ENCODE measurements at places on chromosomes 16 and 17. TPM values are rescaled to one million over a fixed set of nuclear protein-coding genes. Genes with fewer than 3 reads are reported as not detected.
A peak's percentile ranks its signal among the peaks of the same experiment; 100 is the strongest.

DNA sequence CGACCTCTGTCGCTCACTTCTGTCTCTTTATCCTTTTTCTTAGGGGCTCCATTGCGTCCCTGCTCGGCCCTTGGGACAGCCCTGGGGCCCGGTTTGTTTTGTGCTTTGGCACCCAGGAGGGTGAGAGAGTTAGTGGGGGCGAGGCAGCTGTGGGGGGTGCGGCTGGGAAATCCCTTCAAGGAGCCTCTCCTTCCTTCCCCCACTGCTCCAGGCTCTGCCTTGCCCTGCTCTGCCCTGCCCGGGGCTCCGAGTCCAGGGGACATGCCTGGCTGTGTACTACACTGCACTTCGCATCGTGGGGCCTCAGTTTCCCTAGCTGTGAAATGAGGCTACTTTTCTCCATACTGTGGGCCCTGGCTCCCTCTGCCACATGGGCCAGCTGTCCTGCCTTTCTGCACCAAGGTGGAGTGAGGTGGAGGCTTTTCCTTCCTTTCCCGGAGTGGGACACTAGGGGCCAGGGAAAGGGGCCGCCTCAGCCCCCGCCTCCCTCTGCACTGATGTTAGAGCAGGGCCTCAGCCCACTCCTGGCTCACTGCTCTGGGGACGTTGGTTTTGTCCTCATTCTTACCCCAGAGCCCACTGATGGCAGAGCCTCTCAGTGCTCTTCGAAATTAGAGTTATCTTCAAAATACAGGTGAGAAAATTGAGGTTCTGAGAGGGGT, 980 bp downstream of the LLGL1 start:
- DNase-seq = peak; percentile 44

DNA sequence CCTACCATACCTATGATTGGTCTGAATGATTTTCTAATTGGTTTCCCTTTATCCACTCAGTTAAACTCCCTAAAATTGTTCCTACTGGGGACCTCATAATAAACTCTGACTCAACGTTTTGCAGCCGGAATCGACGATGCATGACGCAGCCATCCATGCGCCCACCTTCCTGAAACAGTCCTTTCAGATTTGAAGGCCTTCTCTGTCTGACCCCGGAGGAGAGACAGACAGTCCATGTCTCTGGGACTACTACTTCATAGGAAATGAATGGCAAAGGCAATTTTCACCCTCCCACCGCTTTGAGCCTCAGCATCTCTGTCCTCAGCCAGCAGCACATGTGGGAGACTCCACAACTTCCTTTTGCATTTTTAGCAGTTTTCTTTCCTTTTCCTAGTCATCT, 13.5 kb downstream of the VAT1L start:
- no peak for DNase-seq

DNA sequence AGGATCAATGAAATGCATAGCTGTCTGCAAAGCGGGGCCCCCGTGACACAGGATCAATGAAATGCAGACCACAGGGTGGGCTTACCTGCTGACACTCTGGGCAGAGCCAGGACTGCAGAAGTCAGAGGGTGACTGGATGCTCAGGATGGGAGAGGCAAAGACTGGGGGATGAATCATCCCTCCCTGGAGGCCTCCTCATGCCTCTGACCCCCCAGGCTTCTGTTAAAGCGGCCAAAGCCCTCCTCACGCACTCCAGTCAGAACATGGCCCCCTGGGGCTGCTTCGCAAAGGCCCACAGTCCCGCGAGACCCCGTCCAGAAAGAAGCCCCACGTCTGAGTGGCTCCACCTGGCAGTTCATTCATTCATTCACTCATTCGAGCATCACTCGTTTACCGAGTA, 38.4 kb upstream of the FOXF1 start:
- DNase-seq = no peak

DNA sequence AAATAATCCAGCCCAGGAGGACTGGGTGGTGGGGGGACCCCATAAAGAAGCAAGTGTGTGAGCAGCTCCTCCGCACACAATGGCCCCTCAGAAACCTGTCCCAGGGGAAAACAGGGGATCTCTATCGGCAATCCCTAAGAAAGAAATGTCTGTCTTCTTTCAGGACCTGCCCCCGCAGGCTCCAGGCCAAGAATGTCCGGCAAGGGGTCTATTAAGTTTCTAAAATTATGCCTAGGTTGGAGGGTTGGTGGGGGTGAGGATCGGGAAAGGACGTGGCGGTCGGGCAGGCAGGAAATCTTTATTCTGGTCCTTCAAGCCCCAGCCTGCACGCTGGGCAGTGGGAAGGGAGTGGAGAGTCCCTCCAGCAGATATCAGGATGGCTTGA, 23.4 kb upstream of the LITAF start:
- DNase-seq = no peak

- no peak for DNase-seq
Measured at GRCh38 chr16:73011926-73012325, 36.0 kb downstream of the ZFHX3 start.

GRCh38 chr16:48318630-48319029, 66.6 kb downstream of the SIAH1 start:
- peak; percentile 78 for DNase-seq

GRCh38 chr16:47197536-47198179, 53.9 kb upstream of the NETO2 start:
- peak; percentile 6 for DNase-seq

DNA sequence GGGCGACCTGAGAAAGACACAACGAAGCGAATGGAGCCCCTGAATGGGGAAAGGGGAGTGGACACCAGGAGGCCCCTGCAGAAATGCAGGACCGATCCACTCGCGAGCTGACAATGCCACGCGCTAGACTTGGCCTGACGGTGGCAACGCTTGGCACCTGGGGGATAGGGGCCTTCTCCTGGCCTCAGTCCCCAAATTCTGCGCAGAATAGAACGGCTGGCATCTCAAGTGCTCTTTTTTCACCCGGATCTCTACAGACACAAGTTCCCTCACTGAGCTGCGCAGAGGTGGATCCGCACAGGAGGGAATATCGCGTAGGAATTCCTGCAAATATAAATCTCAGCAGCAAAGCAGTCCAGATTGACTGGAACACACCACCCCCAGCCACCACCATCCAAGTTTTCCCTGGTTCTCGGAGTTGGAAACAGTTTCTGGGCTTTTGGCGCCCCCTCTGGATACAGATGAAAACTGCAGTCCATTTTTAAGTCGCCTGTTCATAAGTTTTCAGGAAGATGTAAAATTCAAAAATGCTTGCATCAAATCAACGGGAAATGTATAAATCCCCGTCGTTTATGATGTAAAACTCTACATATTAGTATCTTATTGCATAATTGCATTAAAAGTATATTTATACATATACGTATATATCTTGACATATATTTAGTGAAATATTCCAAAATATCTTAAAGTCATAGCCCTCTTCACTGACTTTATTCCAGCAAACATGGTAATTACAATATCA, 2.3 kb upstream of the SOX9 start:
- DNase-seq = peak; percentile 91

GRCh38 chr16:56289416-56289815, 98.1 kb downstream of the GNAO1 start:
- DNase-seq = no peak

GRCh38 chr17:45320931-45321461, 4.2 kb upstream of the MAP3K14 start:
- peak; percentile 72 for DNase-seq

DNA sequence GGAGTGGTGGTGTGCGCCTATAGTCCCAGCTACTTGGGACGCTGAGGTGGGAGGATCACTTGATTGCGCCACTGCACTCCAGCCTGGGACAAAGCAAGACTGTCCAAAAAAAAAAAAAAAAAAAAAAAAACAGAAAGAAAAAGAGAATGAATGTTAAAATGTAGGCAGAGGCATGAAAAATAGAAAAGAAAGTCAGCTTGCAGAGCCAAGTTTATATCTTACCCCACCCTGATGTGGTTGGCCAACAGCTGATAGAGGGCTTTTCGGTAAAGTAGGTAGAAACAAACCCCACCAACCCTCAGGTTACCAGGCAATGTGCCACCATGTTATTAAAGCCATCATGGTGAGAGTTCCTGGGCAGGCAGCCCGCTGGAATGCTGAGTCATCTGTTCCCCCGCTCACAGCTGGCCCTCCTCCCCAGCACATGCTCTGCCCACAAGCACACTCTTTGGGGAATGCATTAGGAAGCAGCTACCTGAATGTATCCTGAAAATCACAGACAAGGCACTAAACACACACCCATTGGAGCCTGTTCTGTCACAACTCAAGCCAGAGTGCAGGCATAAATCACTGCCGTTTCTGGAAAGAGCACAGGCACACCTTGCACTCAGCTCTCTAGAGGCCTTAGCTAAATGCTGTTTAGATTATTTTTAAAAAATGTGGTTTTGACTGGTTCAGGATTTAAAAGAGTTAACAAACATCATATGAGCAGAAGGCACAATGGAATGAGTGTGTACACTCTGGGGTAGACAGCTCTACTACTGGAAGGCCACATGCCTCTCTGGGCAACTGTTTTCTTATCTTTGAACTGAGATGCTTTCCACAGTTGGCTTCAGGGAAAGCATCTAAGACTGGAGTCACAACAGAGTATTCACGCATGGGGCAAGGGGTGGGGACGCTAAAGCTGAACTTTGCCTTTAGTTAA, 128.5 kb downstream of the PARN start:
- peak; percentile 92 for DNase-seq

DNA sequence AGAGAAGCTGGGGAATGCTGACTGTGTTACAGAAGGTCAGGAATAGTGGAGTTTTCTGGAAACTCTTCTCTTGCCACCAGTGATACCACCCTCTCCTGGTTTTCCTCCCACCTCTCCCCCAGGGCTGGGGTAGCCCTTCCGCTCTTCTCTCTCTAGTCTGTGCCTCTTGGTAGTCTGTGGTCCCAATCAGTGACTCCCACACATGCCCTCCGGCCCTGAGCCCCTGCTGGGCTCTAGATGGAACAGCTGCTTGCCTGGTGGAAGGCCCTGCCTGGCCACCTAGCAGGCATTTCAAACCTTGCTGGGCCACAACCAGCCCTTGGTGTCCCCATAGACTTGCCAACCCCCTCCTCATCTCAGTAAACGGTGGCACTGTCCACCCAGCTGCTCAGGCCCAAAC, 15.2 kb upstream of the MTSS2 start:
- DNase-seq = no peak

- peak; percentile 44 for DNase-seq
Measured at GRCh38 chr16:50245417-50246298, 20.7 kb upstream of the ADCY7 start.

GRCh38 chr16:69906838-69907401, 44.2 kb upstream of the CLEC18A start:
- DNase-seq = peak; percentile 48

DNA sequence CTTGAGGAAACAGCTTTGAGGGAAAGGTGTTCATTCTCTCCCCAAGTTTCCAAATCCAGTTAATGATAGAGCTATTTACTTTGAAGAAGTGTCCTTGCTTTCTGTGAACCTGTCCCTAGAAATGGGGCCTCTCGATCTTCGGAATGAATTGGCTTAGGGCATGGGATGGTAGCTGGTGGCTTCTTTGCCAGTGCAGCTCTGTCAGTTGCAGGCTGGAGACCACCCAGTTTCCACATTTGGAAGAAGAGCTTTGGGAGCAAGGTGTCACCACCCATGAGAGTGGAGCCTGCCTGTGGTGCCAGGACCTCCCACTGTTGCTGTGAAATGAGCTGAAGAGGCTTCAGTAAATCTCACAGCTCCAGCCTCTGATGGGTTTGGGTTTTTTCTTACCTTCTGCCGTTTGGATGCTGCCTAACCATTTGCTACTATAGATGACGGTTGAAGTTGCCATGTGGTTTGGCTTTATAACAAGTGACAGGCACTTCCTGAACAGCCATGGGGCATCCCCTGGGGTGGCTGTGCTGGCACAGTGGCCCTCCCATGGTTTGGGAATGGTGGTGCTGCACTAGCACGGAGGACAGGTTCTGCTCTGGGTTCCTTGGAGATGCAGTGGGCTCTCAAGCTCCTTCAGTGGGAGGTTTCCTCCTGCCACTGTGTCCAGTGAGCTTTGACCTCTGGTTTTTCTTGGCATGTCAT, 19.5 kb upstream of the SLC5A10 start:
- no peak for DNase-seq

- DNase-seq = no peak
Measured at GRCh38 chr16:1433756-1434155, 2.9 kb downstream of the PERCC1 start.

DNA sequence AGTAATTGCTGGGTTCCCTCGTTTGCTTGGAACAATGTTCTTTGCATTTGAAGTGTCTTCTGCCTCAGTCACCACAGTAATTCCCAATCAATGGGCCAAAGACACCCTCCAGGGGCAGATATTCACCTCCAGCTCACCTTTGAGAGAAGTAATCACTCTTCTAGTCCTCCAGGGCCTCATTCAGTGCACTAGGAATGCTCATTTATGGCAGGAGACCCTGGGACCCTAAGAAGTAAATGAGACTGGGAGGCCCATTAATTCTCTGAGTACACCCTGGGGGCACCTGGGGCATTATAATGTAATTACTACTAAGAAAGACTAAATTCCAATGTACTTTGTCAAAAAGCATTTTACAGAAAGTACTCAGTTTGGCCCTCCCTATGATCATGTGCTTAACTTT, 158.2 kb upstream of the XYLT1 start:
- no peak for DNase-seq

- no peak for DNase-seq
Measured at GRCh38 chr17:15263680-15264079, 1.4 kb downstream of the PMP22 start.

GRCh38 chr17:71461498-71462169, 659.2 kb upstream of the SOX9 start:
- DNase-seq = no peak

DNA sequence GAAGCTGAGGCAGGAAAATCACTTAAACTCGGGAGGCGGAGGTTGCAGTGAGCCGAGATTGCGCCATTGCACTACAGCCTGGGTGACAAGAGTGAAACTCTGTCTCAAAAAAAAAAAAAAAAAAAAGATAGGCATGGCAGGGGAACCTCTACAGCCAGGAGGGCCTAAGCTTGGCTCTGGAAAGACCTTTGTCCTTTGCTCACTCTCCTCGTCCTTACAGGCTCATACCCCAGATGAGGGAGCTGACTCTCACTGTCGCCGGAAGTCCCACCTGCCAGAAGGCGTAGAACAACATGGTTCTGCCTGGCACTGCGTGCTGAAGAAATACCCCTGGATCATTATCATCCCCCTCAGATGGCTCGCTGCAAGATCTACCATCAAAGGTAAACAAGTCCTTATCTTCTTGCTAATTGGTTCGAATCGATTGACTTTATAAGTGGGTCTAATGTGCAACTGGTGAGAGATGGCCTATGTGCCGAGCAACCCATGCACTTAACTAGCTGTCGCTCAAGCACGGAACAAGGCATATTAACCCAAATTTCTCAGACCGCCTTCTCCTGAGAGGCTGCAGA, 29.7 kb downstream of the RTN4RL1 start:
- DNase-seq = no peak

GRCh38 chr16:48955837-48956236, 325.8 kb downstream of the CBLN1 start:
- DNase-seq = no peak

Gene DRC3
- polyA plus RNA-seq = 5.3 TPM

Gene MMP15
- polyA plus RNA-seq = 31.9 TPM

Gene GAST
- not detected for polyA plus RNA-seq

Gene PHB1
- 142 TPM for polyA plus RNA-seq

Gene ZDHHC1
- polyA plus RNA-seq = 29.7 TPM

Gene CCL16
- polyA plus RNA-seq = 0.19 TPM

Gene KRTAP4-5
- not detected for polyA plus RNA-seq

Gene HSPB9
- polyA plus RNA-seq = 0.19 TPM

Gene RAB34
- 89.8 TPM for polyA plus RNA-seq

Gene NPW
- 3.6 TPM for polyA plus RNA-seq

Gene CD300E
- polyA plus RNA-seq = 0.09 TPM

Measured in muscle of leg (tissue), 16 donors.